ENCODE measurements at places on chromosomes 6 and 20. TPM values are rescaled to one million over a fixed set of nuclear protein-coding genes. Genes with fewer than 3 reads are reported as not detected.

The LRRN4 gene
- not detected for total RNA-seq

DNA sequence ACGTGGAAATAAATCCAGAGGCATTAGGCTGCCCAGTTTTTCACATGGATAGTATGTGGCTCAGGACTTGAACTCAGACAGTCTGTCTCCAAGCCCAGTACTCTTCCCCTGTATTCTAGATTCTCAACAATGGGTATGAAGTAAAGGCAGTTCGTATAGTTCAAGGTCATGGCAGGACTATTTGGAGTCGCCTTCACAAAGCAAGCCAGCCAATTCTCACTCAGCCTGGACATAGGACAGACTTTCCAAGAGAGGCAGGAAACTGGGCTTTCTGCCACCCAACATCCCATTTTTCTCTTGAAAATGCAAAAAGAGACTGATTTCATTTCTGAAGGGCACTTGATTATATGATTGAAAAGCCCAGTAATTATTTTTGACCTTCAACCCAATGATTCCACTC, 111.0 kb downstream of the EDN1 start:
- DNase-seq, result no peak

GRCh38 chr20:53990003-53990402, 80.4 kb downstream of the BCAS1 start:
- no peak for DNase-seq

The SIGLEC1 gene
- total RNA-seq, result not detected
